Stimulated activated CD4-positive, alpha-beta T cell treated with anti-CD3 and anti-CD28 coated beads, Interleukin-1b, Interleukin-23, amount 100 ng/mL, for 4 hours (primary cell): ENCODE measurements at places on chromosomes 16 and 17.

GRCh38 chr17:20063665-20064648 lies 54.8 kb downstream of the SPECC1 start:
- DNase-seq = no peak

DNA sequence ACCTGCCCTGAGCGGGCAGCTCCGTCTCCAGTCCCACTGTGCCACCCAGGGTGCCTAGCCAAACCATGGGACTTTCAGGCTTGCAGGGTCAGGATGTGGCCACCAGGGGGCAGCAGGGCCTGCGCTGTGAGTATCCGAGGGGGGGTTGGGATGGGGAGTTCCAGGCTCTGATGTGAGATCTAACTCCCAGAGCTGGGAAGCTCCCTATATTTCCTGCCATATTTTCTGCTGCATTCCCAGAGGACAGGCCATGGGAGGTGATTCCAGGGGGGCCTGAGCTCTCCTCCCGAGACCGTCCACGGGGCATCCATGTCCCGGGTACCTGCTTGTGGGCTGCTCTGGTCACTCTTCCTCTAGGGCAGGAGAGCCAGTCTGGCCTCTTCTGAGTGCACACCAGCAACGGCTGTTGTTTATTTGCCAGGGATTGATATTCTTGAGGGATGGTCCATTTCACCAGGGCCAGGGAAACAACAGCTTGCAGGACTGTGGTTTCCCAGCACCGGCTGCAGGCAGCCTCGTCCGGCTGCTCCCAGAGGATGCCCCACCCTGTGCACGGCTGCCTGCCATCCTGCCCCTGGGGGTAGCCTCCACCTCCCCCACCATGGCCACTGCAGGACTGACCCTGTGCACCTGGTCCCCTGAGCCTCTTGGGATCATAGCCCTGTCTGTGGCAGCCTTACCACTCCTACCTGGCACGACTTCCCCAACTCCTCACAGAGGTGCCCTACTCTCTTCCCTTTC lies 1.2 kb downstream of the GPR142 start:
- peak; percentile 66 for DNase-seq

GRCh38 chr16:73527187-73527586 lies 479.3 kb upstream of the ZFHX3 start:
- DNase-seq = no peak

DNA sequence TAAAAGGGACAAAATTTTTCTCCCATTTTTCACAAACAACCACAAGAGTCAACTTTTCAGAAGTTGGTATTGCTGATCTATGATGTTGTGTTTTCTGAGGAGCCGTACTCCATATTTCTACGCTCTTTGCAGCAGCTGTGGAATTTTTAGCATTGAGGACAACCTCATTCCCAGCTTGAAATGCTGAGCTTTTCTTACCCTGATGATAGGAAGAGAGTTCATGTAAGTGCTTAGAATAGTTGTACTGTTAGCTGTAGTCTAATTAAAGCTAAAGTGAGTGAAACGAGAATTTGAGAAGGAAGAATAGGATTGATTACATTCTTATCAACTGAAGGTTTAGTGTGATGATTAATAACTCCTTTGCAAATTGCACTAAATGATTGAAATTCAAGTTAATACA lies 72.3 kb downstream of the NF1 start:
- no peak for DNase-seq

- no peak for DNase-seq
Measured at GRCh38 chr16:47204736-47205504, 61.2 kb upstream of the NETO2 start.

DNA sequence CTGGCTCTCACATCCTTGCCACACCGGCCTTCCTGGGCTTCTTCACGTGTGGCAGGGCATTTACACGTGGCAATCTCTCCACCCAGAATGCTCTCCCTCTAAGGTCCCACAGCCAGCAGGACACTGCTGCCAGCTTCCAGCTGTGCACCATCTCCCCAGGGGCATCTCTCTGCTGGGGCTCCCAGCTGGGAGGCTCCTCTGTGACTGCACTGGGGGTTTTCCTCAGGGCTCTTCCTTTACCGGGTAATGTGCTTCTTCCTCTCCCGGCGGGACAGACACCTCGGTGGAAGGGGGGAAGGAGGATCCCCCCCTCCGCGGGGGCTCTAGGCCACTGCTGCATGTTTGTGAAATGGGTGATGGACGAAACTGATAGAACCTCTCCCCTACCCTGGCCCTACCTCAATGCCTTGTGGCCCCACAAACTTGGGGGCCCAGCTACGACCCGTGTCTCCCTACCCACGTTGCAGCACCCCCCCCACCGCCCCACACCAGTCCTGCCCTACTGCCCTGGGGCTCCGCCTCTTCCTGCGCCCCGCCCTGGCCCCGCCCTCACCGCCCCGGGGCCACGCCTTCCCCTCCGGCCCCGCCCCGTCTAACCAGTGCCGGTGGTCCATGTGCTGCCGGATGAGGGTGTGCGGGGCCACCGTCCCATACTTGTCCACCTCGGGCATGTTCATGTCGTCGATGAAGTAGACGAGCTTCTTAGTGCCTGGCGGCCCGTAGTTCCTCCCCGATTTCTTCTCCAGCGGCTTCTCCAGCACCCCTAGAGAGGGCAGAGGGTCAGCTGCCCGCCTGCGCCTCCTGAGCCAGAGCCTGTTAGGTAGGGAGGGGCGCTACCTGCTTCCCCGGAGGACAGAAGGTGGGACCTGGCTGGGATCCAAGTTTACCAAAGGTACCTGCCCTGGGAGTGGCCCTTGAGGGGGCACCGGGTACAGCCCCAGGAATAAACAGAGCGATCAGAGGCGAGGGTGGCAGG lies 92.6 kb downstream of the DNAH17 start:
- DNase-seq = peak; percentile 63

- no peak for DNase-seq
Measured at GRCh38 chr16:79206889-79207288, 393.6 kb downstream of the MAF start.
